ENCODE measurements at places on chromosomes 16 and 17.

GRCh38 chr17:65530523-65531255, 30.8 kb downstream of the AXIN2 start:
- DNase-seq: no peak

DNA sequence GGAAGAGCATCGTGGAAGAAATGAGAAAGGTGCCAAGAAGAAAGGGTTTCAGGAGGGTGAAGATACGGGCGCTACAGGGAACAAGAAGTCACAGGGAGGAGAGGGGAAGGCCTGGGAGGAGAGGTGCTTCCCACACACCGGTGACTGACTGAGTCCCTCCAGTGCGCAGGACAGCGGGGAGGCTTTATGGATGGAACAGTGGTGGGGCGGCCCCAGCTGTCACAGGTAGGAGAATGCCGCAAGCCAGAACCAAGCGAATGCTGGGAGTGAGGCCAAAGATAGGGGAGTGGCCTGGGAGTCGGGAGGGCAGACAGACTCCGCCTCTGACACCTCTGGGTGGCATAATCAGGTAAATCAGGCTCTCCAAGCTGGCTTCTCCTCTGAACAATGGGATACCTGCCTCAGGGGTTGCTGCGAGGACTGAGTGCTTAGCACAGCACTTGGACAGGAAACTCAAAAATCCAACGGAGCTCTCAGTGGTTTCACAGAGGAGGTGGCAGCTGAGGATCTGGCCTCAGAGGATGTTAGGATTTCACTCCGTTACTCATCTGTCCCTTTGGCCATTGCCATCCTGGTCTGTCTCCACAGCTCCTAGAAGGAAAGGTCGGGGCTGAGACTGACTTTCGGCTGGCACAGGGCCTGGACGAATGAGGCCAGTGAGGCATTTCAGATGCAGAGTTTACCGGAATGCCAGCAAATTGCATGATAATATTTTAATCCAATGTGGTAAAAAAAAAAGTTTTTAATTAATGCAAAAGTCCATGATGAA, 717 bp upstream of the CNP start:
- peak; percentile 19 for DNase-seq

DNA sequence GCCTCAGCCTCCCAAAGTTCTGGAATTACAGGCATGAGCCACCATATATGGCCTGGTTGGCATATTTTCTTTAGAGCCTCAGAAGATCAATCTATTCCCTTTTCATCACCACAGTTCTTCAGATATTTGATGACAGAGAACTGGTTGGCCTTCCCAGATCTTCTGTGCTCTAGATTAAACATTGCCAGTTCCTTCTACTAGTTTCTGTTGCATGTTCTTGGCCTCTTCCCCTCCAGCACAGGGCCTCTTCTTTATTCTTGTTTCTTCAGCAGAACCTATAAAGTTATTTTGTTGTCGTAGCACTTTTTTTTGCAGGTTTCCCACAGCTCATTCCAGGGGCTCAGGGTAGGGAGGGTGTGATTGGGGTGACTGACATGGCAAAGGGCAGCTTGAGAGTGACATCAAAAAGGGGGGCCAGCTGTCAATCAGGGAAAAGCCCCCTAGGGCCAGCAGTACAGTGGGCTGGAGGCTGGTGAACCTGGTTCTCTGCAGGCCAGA, 9.3 kb downstream of the CHD9 start:
- DNase-seq: no peak

DNA sequence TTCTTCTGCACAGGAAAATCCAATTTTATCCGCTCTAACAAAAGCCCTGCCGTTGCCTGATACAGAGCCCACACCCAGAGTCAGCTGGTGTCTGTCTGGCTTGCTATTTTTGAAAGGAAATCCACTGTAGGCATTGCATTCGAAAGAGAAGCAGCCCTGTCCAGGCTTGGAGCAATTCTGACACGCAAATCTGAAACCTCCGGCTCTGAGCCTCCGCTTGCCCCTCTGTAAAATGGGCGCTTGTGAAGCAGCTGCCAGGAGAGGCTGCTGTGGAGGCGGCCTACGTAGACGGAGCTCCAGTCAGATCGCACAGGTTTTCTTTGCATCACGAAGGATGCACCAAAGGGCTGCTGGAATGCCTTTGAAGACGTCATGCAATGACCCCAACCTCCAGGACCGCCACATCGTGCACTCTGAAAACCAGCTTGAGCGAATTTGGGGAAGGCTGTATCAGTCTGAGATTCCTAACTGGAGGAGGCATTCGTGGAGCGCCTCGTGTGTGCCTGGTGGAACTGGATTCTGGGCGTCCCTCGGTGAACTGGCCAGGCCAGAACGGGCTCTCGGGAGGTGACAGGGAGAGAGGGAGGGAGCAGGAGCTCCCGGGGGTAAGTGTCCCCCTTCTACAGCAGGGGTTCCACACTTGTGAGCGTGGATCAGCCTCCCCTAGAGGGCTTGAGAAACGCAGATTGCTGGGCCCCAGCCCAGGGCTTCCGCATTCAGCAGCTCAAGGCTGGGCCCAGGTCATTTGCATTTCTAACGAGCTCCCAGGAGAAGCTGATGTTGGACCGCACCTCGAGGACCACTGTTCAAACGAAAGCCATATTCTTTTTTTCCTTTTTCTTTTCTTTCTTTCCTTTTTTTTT, 215.5 kb downstream of the MRTFB start:
- DNase-seq: no peak

DNA sequence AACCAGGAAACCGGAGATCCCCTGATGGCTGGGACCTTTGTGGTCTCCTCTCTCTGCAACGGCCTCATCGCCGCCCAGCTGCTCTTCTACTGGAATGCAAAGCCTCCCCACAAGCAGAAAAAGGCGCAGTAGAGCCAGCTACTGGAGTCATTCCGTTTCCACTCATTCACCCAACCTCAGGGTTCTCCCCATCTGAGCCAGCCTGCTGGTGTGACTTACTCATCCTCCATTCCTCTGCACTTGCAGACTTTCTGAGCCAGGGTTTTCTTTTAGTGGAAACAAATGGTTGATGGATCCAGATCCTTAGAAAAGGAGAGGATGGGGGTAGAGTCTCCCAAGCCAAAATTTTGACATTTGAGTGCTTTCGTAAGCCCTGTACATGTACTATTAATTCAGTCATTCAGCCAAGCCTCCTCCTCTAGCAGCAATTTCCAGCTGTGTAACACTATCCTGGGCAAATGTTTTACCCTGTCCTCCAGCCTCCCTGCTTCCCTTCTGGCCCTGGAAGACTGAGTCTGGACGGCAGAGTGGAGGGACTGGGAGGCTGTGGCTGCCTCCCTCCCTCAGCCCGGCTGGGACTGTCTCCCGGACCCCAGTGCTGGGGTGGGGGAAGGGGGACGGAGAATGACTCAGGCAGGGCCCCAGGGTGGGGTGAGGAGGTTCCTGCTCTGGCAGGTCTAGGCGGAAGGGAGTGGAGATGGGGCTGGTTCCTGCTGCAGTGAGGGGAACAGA, 2.3 kb downstream of the SOX15 start:
- DNase-seq: no peak

- no peak for DNase-seq
These were observed 209.4 kb upstream of the CIBAR2 start for GRCh38 chr16:85321509-85322271.

All from inflammatory macrophage treated with lipopolysaccharide for 1 hour (primary cell).